ENCODE measurements at places on chromosomes 5 and 9.

- DNase-seq, result no peak
Observed at GRCh38 chr9:134982311-134982710, 64.6 kb upstream of the FCN1 start.

DNA sequence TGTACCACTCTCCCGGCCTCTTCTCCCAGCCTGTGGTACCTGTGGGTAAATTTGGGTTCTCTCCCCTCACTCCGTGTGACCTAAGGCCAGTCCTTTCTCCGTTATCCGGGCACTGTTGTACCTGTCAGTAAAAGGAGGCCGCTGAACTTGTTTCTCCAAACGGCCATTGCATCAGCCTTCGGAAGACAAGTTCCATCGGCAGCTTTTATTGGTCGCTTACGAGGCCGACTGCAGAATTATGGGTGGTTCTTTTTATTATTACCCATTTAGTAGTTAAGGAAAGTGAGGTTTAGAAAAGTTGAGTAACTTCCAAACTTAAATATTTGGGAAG is 558 bp downstream of the GRPEL2 start:
- peak; percentile 69 for DNase-seq

DNA sequence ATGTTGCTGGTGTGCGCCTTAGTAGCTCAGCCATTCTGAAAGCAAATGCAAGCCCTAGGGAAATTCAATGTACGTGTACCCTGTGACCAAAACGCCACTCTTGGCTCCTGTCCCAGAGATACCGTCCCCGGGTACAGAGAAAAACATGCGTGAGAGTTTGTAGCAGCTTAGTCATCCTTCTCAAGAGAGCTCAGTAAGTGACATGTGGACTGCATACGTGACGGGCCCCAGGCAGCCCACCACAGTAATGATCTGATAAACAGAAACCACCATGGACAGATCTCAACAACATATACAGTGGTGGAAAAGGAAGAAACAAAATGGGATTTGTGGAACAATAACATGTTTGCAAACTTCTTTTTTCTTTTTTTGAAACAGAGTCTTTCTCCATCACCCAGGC is 45.1 kb downstream of the S1PR3 start:
- no peak for DNase-seq

GRCh38 chr5:151925340-151925739 is 689 bp upstream of the GLRA1 start:
- no peak for DNase-seq

- DNase-seq, result no peak
Observed at GRCh38 chr5:110840347-110840960, 101.6 kb downstream of the SLC25A46 start.

DNA sequence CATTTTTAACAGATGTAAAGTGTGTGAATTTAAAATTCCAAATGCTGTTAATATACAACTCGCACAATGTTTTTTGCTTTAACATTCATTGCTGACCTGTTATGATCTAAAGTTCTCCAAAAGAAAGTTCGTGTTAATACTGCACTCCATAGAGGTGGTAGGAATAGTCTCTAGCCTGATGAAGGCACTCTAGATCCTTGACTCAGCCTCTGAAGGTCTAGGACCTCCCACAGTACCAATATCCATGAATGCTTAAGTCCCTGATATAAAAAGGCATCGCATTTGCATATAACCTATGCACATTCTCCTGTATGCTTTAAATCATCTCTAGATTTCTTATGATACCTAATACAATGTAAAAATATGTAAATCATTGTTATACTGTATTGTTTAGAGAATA is 213.6 kb downstream of the EFNA5 start:
- DNase-seq, result no peak

GRCh38 chr9:73871636-73872035 is 625.5 kb upstream of the RORB start:
- peak; percentile 11 for DNase-seq

GRCh38 chr5:177500685-177501522 is 3.5 kb upstream of the PDLIM7 start:
- DNase-seq, result peak; percentile 96

GRCh38 chr5:124949862-124950261 is 203.4 kb upstream of the ZNF608 start:
- DNase-seq, result peak; percentile 57

GRCh38 chr9:87795178-87795577 is 69.3 kb downstream of the CTSL start:
- DNase-seq, result no peak

- DNase-seq, result no peak
Observed at GRCh38 chr9:134412298-134412711, 86.0 kb downstream of the RXRA start.

GRCh38 chr5:119361594-119362125 is 5.8 kb downstream of the TNFAIP8 start:
- no peak for DNase-seq

DNA sequence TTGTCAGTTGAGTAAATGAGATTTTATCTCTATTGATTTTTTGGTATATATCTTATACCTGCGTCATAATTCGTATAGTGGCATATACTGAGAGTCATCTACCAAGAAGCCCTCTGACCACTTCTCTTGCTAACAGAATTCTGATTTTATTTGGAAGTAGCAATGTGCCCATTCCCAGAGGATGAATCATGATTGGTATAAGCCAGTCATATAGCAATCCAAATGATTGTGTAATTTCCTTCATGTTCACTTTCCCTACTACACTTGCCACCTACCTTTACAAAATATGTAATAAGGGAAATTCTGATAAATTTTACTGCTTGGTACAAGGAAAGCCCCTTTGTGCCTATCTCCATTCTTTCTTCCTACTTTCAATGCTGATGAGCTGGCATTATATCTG is 16.1 kb upstream of the ZNF462 start:
- peak; percentile 75 for DNase-seq

DNA sequence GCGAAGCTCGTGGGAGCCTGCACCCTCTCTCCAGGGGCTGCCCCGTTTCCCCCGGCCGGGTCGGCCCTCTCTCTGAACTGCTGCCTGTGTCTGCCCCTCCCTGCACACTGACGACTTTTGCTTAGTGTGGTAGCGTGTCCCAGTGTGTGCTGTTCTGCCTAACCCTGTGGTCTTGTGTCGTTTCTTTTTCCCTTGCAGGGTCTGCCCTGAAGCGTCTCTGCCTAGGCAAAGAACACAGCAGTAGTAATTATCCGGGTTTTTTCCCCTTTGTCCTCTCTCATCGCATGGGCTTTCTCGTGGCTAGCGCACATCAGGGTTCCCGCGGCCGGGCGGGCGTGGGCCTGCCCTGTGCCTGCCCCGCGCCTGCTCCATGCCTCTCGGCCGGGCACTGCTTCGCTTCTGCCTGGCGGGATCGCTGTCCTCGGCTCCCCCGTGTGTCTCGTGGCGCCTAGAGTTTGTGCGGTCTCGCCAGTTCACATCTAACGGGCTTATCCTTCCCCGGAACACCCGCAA is 122.7 kb downstream of the WNK2 start:
- no peak for DNase-seq

GRCh38 chr5:139262742-139263445 is 30.6 kb upstream of the MATR3 start:
- DNase-seq, result peak; percentile 97

DNA sequence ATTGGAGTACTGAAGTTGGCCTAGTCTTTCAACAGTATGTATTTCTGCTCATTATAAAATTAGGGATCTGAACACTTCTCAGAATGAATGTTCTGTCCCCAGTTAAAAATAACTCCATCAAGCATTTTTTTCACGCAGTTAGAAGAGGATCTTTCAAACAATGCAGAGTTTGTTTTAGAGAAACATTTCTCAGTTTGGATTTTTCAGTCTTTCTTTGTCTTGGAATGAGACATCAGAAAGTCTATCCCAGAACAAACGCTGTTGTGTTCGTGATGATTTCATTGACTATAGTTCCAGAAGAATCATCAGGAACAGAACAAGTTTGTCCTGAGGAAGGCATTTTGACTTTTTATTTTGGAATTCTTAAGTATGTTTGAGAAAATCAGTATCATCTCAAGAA is 218.7 kb downstream of the ARRDC3 start:
- DNase-seq, result no peak

DNA sequence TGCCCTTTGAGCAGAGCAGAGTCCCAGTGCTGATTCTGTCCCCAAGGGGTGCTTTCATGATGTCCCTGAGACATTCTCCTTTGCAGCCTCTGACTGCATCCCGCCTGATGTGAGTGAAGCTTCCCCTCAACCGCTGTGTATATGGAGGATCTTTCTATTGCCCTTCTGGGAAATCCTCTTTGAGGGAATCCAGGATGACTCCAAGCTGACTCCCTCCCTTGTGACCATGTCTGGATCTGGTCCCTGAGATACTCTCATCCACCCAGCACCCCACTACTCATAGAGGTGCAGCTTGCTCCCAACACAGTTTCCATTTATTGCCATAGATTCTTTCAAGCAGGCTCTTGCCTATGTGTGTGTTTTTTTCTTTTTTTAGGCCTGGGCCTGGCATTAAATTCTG is 216.5 kb downstream of the SEC61B start:
- no peak for DNase-seq

DNA sequence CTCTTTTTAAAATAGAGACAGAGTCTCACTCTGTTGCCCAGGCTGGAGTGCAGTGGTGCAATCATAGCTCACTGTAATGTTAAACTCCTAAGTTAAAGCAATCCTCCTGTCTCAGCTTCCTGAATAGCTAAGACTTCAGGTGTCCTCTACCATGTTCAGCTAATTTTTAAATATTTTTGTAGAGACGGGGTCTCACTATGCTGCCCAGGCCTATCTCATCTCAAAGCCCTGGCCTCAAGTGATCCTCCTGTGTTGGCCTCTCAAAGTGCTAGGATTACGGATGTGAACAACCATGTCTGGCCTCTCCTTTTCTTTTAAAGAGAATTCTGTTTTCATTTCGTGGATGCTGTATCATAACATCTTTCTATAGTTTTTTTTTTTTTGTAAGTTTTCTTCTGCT is 11.7 kb downstream of the STX17 start:
- no peak for DNase-seq

GRCh38 chr9:81382281-81382680 is 307.1 kb downstream of the TLE1 start:
- no peak for DNase-seq

GRCh38 chr9:111925784-111926183 is 29.2 kb downstream of the UGCG start:
- DNase-seq, result peak; percentile 44

DNA sequence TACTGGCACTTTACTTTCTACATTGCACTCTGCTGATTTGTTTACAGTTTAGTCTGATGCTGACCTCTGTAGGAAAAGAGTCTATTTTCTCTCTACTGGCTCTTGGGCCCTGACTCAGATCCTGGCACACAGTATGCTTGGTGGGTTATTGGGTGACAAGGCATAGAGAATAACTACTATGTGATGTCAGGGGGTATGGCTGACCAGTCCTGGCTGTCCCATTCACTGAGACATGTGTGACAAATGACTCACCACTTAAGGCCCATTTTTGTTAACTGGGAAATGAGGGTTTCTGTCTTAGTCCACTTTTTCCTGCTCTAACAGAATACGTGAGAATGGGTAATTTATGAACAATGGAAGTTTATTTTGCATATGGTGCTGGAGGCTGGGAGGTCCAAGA is 66.4 kb downstream of the DAPK1 start:
- DNase-seq, result no peak

- DNase-seq, result no peak
Observed at GRCh38 chr9:110208031-110208430, at the start of gene C9orf152. Gene C9orf152, minus strand, starts transcription at chr9:110208159. Its CDS starts 580 bp downstream, at chr9:110207579.

DNA sequence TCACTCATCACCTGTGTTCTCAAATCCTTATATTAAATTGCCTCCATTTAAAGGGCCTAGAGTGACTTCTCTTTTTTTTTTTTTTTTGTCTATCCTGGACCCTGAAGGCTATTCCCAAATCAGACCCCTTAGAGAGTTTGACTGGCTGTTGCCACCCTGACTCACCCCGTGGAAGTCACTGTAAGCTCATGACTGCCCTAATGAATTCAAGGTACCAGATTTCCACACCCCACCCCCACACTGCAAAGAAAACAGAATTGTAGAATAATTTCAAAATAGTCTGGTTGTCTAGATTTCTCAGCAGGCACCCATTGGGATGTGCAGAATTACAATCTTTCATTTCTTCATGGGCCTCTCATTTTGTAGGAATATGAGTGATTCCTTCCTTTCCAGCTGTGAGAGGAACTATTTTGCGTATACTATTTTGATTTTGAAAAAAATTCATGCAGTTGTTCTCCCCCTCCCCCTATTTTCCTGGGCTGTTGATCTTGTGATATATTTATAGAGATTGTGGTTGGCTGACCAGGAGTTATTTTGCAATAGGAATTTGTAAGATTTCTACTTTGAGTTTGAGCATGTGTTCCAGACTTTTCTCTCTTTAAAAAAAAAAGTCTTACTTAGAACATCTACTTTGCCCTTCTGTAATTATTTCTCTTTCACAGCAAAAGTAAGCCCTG is 79.1 kb downstream of the ZNF618 start:
- peak; percentile 88 for DNase-seq

DNA sequence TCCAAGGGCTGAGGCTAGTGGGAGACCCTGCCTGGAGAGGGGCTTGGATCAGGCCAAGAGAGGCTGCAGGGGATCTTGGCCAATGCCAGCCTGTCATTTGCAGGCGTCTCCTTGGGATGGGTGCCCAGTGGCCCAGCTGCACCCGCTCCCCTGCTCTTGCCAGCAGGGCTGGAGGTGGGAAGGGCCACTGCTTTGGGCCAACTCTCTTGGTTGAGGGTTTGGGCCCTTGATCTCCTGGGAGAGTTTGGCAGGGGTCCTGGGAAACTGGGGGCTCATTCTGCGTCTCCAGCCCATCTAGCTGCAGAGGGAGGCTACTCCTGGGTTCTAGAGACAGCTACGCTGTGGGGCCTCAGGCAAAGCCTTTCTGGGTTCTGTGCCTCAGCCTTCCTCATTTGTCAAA is 10.5 kb downstream of the PSD2 start:
- no peak for DNase-seq

GRCh38 chr9:19992556-19992955 is 203.7 kb upstream of the SLC24A2 start:
- DNase-seq, result peak; percentile 34

DNA sequence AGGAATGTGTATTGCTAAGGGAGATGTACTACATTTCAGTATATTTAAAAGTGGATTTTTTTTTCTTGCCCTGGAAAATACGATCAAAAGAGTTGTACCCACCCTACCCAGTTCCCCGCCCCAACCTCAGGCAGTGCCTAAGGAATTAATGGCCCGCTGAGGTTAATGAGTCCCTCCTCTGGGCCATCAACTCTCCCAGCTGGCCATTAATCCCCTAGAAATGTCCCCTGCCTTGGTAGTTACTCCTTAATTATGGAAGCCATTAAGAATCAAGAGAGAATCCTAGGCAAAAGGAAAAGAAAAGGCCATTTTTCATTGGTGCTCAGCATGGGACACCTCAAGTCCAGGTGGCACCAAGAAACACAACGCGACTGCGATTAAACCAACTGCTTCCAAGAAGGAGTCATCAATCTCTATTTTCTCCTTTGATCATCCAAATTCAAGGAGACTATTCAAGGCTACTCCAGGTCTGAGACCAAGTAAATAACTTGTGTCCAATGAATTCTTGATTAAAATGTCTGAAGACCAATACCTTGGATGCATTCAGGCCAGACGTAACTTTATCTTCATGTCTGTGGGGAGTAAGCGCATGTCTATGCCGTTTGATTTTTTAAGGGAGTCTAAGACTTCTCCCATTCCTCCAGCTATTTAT is 1962.2 kb upstream of the WWC1 start:
- DNase-seq, result no peak

- peak; percentile 59 for DNase-seq
Observed at GRCh38 chr5:65151614-65152013, 330.1 kb downstream of the ADAMTS6 start.

All from adipocyte (in vitro differentiated cells).